ENCODE measurements at places on chromosomes 3 and 15.

GRCh38 chr15:61146091-61146930 is 82.8 kb downstream of the RORA start:
- no peak for DNase-seq

DNA sequence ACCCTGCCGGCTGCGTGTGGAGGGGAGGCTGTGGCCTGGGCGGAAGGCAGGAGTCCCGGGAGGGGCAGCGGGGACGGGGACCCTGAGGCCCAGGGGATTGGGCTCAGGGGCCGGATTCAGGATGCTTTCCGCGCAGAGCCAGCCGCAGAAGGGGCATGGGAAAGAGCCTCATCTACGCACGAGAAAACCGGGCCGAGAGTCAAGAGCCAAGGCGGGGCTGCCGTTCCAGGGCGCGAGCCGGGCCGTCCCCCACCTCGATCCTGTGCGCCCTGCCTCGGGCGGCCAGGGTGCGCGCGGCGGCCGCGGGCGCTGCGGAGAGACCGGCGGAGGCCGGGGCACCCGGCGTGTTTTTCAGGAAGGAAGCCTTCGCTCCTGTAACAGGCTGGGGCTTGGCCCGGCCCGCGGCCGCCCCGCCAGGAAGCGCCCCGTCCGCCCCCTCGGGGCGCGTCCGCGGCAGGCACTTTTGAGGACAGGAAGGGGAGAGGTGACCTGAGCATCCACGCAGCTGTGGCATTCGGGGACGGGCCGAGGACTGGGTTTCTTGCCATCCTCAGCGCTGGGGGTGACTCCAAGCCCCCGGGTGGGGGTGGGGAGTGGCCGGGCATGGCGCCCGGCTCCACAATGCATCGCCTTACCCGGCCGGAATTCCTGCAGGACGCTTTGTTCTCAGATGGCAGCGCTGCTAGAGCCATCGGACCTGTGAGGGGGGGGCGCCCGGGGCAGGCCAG is 62.3 kb upstream of the GATA2 start:
- no peak for DNase-seq

GRCh38 chr3:166275024-166275390 is 437.8 kb upstream of the BCHE start:
- no peak for DNase-seq

DNA sequence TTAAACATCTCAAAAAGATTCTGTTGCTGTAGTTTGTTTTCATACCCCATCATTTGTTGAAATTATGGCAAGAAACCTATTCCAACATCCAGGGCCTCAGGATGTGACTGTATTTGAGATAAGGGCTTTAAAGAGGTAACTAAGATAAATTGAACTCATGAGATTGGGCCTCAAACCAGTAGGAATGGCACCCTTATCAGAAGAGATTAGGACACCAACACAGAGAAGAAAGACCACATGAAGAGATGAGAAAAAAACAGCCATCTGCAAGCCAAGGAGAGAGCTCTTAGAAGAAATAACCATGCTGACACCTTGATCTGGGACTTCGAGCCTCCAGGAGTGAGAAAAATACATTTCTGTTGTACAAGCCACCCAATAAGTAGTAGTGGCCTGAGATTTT is 157.7 kb downstream of the CGGBP1 start:
- DNase-seq, result no peak

GRCh38 chr3:186406669-186407635 is 44.9 kb upstream of the DGKG start:
- DNase-seq, result no peak

DNA sequence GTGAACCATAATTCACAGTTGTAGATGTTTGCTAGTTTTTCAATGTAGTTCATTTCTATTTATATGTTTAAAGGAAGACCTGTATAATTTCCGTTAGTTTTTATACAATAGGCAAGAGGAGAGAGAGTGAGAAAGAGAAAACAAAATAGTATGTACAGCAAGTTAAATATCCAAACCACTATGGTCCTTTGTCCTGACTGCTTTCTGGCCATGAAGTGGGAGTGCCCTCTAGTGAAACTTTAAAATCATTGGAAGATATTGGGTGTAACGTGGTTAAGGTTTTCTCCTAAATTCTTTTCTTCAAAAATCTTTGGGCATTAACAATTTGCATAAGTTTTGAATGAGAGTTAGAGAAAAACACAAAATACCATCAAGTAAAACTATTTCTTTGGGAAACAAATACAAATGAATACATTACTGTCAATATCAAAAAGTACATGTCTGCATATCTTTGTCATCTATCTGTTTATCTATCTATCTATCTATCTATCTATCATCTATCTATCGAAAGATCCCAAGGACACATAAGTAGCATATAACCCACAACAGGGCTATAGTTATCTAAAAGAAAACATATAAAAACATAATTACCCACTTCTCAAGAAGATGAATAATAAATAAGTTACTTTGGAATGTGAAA is 534.6 kb upstream of the ATP11B start:
- no peak for DNase-seq

- no peak for DNase-seq
These were observed 53.7 kb downstream of the TRIM42 start for GRCh38 chr3:140731440-140732119.

GRCh38 chr3:155210736-155211135 is 82.7 kb downstream of the STRIT1 start:
- no peak for DNase-seq

- DNase-seq, result no peak
These were observed 51.2 kb downstream of the FGF12 start for GRCh38 chr3:192675958-192676649.

GRCh38 chr3:107588217-107588616 is 65.5 kb downstream of the BBX start:
- DNase-seq, result no peak

DNA sequence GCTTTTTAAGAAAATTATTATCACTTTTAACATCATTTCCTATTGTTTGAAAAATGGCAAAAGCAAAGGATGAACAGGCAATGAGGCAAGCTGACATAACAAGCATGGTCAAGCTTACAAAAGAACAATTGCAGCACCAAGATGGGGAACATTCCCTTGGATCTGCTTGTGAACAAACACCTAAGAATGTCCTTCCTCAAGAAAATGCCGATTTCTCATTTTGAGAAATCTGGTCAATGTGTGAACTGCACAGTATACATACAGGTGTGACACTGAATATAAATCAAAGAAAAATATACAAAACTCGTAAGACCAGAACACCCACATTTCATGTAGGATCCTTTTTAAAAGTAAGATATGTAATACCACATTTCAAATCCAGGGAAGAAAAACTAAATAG is 58.9 kb downstream of the LRRFIP2 start:
- no peak for DNase-seq

DNA sequence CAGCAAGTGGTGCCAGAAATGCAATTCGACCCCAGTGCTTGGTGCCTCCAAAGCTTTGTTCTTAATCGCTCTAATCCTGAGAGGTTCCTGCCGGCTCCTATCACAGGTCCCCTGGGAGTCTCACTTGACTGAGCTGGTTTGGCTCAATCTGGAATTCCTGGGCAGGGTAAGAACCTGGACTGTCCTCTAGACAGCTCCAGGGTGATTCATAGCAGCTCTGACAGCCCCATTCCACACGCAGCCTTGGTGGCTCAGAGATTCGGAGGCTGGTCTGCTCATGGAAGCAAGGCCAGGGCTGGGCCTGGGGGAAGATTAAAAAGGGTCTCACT is 37.9 kb downstream of the MYO5C start:
- peak; percentile 29 for DNase-seq

- no peak for DNase-seq
These were observed 355.2 kb downstream of the FOXP1 start for GRCh38 chr3:71228156-71228866.

GRCh38 chr3:4222574-4223175 is 80.5 kb upstream of the SETMAR start:
- DNase-seq, result no peak

DNA sequence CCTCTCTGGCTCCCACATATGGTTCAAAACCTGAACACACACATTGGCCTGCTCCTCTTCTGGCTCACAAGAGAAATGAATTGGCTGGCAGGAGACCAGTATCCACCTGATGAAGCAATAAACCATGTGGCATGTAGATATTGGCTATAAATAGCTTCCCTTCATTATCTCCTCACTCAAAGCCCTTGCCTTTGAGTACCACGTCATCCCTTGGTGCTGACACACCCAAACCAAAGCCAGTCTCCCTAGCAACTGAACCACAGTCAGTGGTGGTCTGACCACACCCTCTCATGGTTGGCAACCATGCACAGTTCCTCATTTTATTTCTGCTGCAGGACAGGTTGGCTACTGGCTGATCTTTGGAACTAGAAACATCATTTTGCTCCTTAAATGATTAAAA is 98.8 kb downstream of the ZNF621 start:
- no peak for DNase-seq

- no peak for DNase-seq
These were observed 127.2 kb downstream of the GHSR start for GRCh38 chr3:172321035-172321434.

DNA sequence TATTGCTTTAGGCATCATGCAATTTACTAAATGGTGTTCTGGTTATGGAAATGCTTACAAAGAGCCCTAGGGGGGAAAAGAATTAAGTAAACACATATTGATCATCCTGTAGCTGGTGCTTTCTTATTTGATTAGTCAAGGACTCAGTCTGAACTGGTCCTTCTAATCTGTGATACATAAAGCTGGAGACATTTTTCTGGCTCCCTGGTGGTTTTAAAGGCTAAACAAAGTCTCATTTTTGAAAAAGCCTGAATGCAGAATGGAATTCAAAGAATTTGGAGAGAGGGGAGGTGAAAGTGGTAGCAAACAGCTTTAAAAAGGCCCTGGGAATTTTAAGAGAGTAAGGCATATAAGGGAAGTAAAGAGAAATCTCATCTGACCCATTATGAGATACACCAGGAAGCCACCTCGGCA is 149.7 kb downstream of the RBMS3 start:
- DNase-seq, result no peak

DNA sequence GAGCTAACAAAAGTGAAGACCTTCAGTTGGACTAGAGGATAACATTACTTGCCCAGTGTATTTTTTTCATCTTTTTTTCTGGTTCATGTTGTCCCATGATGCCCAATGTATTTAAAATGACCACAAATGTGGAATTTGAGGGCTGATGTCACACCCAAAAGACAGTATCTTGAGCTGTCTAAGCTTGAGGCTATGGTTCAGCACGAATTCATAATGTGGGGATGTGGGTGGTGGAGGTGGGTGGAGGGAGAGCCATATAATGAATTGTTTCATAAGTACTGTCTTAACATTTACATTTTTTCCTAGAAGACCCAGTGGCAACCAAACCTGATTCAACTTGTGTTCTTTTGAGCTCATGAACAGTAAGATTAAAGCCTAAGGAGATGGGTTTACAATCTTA is 37.5 kb downstream of the CHAC1 start:
- no peak for DNase-seq

DNA sequence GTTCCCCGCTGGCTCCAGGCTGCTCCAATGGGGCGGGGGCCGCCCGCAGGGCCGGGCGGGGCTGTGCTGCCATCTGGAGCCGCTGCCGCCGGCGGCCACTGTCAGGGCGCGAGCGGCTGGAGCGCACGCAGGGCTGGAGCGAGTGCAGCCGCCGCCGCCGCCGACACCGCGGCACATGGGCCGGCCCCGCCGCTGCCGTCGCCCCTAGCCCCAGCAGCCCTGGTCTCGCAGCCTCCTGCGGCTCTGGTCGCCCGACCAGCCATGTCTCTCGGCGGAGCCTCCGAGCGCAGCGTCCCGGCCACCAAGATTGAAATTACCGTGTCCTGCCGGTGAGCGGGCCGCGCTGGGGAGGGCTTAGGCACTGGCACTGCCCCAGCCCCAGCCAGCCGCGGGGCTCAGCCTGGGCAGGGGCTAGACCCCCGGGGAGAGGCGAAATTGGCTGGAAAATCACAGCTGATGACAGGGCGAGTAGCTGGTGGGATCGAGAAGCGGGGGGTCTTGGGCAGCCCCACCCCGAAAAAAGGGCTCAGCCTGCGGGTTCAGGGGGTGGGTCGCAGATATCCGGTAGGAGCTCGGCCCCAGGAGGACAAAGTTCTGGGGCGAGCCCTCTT is at the start of gene CPNE9:
Gene CPNE9, plus strand, starts transcription at position 98 of the 611 bp plus-strand sequence. Its CDS starts 164 bp downstream, at position 262.
- DNase-seq, result no peak

GRCh38 chr15:40277471-40277870 is 5.4 kb downstream of the ANKRD63 start:
- no peak for DNase-seq

DNA sequence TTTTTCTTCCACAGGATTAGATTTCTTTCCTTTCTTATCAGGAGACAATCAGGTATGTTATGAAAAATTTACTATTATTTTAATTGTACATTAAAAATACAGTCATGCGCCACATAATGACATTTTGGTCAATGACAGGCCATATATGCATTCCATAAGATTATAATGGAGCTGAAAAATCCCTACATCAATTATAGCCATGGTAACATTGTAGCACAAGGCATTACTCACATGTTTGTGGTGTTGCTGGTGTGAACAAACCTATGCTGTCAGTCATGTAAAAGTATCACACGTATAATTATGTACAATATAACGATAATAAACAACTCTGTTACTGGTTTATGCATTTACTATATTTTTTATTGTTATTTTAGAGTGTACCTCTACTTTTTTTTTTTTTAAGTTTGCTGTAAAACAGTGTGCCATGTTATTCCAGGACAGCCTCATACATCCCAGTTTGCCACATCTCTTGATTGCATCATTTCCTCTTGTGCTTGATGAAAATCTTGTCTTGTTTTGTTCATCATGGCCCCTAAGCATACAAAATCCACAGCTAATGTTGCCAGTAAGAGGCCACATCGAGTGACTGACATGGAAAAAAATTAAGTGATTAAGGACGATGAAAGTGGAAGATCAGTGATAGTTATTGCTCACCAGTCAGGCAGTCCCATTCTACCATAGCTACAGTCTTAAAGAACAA is 21.4 kb downstream of the CALML4 start:
- DNase-seq, result no peak

All from MG63 (cell line).